ENCODE measurements at places on chromosomes 1 and 21.

GRCh38 chr1:228871314-228872061 lies 136.2 kb downstream of the RHOU start:
- DNase-seq = no peak

DNA sequence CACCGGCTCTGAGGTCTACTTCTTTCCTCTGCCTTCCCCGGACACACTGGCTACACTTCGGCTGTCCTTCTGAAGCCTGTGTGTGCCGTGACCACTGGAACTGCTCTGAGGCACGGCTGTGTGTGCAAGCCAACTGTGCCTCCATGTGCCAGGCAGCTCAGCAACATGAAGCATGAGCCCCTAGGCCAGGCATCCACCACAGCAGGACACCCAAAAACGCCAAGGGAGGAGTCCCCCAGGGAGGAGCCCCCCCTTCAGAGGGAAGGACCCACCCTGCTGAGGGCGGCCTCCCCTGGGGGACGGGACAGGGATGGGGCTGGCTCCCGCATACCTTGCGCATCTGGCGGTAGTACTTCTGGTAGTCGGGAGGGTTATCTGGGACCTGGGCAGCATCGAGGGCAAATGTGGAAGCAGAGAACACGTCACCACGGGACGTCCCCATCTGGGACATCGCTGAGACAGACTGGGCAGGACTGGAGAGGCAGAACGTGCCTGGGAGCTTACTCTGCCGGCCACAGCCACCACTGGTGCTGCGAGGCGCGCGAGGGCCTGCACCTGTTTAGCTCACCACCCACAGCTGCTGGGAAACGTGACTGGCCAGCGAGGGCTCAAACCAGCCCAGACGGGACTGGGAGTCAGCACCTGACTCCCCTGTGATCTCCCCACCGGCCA lies 20.5 kb downstream of the LSS start:
- no peak for DNase-seq

GRCh38 chr1:15196807-15197530 lies 43.4 kb downstream of the TMEM51 start:
- no peak for DNase-seq

- no peak for DNase-seq
These were observed 11.3 kb upstream of the MCOLN3 start for GRCh38 chr1:85059563-85059962.

- no peak for DNase-seq
These were observed 37.3 kb downstream of the CHAF1B start for GRCh38 chr21:36422279-36423098.

DNA sequence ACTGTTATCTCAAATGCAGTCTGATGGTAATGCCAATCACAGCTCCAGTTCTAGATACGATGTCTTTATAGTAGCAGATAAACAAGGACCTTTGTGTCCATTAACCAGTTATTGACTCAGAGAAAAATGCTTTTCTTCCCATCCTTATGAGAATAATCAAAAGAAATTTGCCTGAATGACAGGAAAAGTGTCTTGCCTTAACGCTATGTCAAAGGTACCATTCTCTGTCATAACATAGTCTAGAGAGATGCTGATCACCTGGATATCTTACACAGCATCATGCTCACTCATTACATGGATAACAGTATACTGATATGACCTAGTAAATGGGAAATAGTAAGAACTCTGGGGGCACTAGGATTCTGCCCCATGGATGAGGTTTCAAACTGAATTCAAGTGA lies 151.7 kb upstream of the NEGR1 start:
- no peak for DNase-seq

GRCh38 chr1:58156831-58157230 lies 389.7 kb downstream of the OMA1 start:
- DNase-seq = no peak

DNA sequence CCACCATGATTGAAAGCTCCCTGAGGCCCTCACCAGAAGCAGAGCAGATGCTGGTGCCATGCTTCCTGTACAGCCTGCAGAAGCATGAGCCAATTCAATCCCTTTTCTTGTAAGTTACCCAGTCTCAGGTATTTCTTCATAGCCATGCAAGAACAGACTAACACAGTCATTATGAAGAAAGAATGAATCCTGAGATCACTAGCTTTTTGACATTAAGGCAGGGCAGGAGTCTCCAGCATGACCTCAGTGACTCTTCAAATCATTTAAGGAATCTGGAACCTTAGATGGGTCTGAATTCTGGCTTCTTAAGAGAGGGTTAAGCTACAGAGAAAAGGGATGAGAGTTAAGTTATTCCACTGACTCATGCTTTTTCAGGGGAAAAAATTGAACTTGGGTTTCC lies 79.0 kb downstream of the PTPN14 start:
- DNase-seq = no peak

- DNase-seq = no peak
These were observed 145.7 kb downstream of the DHRS3 start for GRCh38 chr1:12472156-12472797.

DNA sequence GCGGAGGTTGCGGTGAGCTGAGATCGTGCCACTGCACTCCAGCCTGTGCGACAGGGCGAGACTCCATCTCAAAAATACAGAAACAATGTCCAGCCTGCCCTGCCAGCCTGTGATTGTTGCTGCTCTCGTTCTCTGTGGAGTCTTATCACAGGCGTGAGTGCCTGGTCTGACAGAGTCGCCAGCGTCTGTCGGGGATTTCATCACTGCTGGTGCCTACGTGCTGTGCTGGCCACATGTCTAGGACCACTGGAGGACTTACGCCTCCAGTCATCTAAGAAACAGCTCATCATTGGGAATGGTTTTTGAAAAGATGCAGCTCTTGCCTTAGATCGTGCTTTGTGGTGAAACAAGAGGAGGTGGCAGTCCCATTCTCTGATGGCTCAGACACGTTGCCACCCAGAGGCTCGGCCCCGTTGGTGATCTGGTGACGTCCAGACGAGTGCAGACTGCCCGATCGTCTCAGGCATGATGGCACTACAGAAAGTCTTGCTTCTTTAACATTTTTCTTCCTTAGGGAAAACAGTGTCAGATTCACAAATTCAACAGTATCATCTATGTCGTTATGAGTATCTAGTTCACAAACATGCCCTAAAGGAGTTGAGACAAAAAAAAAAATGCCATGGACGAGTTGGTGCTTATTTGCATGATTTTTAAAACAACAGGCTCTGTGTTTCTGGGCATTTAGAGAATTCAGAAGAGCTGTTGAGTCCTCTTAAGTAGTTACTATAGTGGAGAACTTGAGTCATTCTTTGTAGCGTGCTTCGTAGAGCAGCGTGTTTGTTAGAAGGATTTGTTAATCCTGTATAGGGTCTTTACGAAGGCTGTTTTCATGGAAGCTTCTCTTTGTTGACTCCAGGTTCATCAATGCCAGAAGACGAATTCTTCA lies 47.5 kb downstream of the CBS start:
- no peak for DNase-seq

DNA sequence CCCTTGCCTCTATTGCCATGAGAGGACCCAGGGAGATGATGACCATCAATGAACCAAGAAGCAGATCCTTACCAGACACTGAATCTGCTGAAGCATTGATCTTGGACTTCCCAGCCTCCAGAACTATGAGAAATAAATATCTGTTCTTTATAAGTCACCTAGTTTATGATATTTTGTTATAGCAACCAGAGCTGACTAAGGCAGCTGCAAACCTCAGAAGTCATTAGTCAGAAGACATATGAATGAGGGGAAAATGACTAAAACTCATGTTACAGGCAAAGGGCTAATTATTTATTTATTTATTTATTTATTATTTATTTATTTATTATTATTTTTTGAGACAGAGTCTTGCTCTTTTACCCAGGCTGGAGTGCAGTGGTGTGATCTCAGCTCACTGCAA lies 321.1 kb downstream of the TGFB2 start:
- no peak for DNase-seq

GRCh38 chr1:207911856-207912760 lies 1.2 kb upstream of the CD34 start:
- DNase-seq = no peak

DNA sequence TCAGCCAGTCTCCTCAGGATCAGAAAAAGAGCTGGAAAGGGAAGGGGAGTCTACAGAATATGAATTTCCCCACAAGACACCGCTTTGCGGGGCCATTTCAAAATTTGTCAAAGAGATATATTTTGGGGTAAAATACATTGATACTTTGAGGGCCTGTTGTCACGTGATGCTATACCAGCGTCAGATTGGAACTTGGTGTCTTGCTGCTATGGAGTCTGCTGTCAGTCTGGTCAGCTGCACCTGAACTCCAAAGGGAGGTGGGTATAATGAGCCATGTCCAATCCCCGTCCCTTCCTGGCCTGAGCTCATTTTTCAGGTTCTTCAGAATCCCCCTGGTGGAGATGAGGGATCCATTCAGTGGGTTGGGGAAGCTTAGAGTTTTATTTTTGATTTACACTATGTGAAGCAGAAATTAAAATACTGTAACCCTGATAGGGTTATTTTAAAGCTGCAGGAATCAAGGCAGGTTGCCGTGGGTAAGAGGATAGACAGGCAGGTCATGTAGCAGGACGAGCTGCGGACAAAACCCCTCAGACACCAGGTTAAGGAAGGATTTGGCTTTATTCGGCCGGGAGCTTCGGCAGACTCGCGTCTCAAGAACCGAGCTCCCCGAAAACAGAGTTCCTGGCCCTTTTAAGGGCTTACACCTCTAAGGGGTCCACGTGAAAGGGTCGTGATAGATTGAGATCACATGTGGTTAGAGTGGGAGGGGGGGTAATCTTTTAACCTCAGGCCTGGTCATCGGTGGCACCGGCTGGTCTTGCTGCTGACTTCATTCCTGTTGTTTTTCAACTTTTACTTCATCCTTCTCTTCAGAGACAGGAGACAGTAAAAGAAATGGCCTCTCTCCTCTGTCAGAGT lies 2.2 kb upstream of the POFUT2 start:
- DNase-seq = no peak

DNA sequence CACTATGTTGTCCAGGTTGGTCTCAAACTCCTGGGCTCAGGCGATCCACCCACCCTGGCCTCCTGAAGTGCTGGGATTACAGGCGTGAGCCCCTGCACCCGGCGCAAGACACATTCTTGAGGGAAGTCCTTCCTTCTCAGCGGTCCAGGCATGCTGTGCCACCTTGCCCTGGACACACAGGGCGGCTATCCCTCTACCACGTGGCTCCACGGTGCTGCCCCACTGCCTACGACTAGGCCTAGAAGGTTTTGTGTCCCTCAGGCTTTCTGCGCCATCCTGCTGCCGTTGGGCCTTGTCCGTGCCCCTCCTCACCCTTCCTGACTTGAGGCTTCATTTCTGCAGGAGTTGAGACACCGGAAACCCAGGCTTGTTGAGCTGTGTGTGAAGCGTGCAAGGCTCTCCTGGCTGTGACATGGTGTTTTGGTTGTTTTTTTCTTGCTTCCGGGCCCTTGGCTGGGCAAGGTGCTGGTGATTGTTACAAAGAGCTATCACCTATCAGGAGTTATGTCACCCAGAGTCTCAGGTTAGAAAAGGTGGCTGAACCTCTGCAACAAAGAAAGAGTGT lies 13.9 kb downstream of the C1orf174 start:
- DNase-seq = no peak
